Stimulated activated CD4-positive, alpha-beta T cell treated with anti-CD3 and anti-CD28 coated beads, Interleukin-1b, Interleukin-23, amount 100 ng/mL, for 1 hour (primary cell): ENCODE measurements at places on chromosomes 11 and 22.

DNA sequence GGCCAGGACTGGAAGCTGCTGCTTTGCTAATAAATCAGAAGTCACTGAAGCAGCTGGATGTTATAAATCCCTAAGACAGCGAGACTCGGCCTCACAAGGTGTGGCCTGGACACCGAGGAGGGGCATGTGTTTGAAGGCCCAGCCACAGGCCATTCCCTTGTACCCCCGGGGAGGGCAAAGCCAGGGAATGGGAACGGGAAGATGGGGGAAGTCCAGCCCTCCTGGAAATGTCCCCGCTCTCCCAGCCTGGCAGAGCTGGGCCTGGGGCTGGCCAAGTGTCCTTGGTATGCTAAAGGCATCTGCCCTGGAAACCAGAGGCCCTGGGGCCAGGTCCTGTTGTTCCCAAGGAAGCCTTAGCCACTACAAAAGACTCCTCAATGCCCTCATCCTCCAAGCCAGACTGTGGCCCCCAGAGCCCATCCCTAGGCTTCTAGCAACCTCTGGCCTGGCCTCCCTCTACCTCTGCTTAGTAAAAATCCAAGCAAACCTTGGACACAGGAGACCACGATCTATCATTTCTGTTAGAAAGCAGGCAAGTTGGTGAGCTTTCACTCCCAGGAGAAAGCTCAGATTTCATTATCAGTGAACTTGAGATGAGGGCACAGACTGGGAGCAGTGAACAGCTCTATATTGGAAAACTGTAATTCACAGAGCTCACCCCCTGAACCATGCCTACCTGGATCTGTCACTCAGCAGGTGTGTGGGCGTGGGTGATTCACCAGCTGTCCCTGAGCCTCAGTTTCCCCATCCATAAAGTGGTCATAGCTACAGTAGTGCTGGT lies 11.0 kb downstream of the CHST1 start:
- DNase-seq = no peak

- DNase-seq = no peak
Measured at GRCh38 chr22:50441428-50441993, 33.3 kb downstream of the SBF1 start.

GRCh38 chr22:18130699-18131429 lies 19.1 kb upstream of the USP18 start:
- no peak for DNase-seq

DNA sequence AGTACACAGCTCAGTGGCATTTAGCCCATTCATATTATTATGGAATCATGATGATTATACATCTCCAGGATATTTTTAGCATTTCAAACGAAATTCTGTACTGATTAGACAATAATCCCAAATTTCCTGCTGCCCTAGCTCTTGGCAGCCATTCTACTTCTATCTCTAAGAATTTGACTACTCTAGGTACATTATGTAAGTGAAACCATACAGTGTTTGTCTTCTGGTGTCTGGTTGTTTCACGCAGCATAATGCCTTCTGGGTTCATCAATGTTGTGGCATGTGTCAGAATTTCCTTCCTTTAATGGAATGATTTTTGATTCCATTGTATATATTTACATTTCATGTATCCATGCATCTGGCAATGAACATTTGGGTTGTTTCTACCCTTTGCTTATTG lies 517.7 kb downstream of the ETS1 start:
- DNase-seq = no peak

GRCh38 chr11:83645561-83645960 lies 359.4 kb upstream of the CCDC90B start:
- no peak for DNase-seq

- no peak for DNase-seq
Measured at GRCh38 chr11:105456950-105457349, 152.9 kb upstream of the GRIA4 start.

DNA sequence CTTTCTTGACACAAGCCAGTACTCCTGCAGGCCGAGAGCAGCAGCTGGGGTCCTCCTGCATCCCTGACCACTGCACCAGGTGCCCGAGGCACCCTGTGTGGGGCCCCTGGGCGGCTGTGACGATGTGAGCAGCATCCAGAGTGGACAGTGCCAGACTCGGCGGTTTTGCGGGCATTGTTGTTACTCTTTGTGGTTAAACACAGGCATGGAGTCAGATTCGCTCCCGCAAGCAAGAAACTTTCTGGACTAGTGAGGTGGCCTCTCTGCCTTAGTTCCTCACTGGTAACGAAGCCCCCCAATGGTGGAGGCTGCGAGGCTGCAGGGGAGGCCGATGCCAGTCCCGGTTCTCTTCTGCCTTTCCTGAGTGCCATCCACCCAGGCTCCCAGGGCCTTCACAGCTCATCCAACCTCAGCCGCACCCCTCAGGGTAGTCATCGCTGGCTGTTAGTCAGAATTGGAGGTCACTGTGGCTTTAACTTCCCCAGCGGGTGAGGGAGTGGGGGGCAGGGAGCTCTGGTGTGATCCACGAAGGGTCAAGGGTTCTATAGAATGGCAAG lies 3.7 kb upstream of the CLDN5 start:
- DNase-seq = no peak

DNA sequence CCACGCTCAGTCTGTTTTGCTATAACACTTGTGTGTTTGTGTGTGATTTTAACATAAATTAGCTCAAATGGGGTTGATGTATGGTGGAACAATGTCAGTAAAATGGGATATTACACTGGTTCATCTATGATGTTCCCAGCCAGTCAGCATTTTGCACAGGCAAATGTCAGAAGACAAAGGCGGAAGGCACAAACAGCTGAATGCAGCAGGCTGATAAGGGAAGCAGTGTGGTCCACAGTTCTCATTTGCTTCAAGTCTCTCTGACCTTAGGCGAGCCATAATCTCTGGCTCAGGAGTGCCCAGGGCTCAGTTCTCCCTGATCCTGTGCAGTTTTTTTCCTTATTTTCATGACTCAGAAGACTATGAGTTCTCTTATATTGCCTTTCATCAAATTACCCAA lies 102.7 kb downstream of the FAR1 start:
- DNase-seq = no peak

- DNase-seq = no peak
Measured at GRCh38 chr11:65429724-65430405, 7.3 kb downstream of the NEAT1 start.

GRCh38 chr11:48051217-48051830 lies 71.0 kb downstream of the PTPRJ start:
- no peak for DNase-seq

DNA sequence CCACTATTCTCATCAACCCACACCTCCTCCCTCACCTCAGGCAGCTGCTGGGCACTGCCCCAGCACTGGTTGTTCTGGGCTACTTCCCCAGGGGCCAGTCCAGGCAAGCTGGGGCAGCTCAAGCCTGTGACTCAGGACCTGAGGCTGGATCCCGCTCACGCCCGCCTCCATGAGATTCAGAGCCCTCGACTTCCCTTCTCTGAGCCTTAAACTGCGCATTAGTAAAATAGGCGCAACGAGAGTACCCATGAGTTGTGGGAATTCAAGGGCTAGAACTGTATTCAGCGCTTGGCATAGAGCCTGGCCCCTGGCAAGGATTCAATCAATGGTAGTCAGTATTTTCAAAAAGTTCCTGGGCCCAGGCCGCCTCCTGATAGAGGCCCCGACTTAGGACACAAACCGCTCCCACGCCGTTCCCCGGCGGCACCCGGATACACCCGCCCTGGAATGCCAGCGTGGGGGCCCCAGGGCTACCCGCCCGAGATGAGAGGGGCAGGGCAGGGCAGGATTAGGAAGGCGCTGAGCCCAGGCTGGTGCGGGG lies 723 bp upstream of the CD82 start:
- DNase-seq = no peak

GRCh38 chr22:32473388-32473952 lies 1.1 kb upstream of the FBXO7 start:
- DNase-seq = no peak

DNA sequence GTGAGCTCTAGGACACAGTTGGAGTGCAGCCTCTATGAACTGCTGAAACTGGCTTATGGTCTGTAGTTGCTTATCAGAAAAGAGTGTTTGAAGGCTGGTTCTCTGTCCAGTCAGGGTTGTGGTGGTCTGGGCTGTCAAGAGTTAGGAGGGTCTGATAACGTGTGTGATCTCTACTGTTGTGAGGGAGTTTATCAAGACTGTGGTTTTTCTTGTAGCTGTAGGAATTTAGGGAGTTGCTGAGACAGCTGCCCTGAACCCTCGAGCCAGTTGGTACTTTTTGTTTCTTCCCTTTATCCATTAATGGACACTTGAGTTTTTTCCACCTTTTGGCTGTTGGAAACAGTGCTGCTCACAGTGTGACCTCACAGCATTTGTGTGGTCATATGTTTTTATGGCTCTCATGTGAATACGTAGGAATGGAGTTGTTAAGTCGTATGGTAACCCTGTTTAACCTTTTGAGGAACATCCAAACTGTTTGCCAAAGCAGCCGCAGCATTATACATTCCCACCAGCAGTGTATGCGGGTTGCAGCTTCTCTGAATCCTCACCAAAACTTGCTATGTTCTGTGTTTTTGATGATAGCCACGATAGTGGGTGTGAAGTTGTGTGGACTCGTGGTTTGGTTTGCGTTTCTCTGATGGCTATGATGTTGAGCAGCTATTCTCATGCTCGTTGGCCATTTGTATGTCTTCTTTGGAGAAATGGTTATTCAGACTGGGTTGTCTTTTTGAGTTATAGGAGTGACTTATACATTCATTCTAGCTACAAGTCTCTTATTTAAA lies 20.9 kb upstream of the DGCR8 start:
- no peak for DNase-seq

DNA sequence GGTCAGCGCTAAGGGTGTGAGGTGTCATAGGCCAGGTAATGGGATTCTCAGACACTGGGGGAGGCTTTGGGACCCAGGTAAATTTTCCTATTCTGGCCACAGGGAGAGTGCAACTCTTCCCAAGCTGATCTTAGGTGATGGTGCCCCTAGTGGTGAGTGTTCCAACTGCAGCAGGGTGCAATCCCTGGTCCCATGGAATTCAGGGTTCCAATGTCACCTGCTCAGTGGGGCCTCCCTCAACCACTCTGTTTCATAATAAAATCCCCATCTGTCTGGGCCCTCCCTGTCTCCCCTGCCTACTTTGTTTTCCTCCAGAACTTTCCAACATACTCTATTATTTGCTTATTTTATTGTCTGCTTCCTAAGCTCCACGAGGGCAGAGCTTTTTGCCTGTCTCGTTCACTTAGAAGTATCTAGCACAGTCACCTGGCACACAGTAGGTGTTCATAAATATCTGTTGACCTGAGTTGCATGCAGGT lies 2.9 kb upstream of the SGSM1 start:
- peak; percentile 15 for DNase-seq

DNA sequence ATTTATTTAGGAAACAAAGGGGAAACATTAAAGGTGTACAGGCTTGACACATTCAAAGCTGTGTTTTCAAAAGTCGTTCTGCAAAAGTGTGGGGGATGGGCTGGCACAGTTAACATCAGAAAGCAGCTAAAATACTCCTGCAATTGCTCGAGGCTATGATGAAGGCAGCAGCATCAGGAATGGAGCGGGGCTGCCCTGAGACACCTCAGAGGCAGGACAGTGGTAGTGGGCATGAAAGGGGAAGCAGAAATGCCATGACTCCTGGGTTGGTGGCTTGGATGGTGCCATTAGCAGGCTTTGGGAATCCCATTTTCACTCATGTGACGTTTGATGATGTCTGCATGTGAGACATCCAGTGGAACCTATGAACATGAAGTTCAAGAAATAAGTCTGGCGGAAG lies 646 bp downstream of the NCAPD3 start:
- DNase-seq = no peak

- DNase-seq = no peak
Measured at GRCh38 chr11:96205460-96205809, 137.6 kb downstream of the MAML2 start.

- DNase-seq = no peak
Measured at GRCh38 chr11:62752994-62753735, 795 bp downstream of the ZBTB3 start.

DNA sequence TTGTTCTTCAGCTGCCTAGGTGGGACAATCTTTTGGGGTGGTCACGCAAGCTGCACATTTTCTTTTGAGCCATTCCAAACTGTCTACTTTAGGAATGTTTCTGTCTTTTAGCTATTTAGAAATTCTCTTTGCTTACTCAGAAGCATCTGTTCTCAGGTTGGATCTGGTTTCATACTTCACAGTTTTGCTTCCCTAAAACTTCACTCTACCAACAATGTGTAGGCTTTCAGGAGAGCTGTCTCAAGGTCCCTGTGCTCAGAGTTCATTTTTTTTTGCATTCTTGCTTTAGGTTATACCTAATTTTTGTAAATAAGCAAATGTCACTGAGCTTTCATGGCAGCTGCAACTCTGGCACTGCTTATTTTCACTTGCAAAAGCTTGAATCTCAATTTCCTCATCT lies 36.7 kb downstream of the CCDC90B start:
- no peak for DNase-seq

DNA sequence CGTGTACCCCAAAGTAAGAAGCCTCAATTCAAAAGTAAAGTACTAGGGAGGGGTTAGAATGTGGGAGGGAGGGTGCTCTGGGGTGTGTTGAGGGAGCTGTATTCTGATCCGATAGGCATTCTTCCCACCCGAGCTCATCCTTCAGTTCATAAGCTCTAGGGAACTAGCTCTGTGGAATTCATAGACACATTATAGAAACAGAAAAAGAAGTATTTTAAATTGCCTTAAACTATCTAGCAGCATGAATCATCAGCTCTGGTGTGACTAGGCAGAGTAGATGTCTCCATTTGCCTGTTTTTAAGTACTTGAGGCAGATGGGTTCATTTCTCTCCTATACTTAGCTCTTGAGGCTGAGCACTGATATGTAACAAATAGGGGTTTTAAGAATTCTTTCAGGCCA lies 7.3 kb upstream of the SGSM3 start:
- DNase-seq = no peak

GRCh38 chr11:75498556-75499255 lies 27.0 kb downstream of the GDPD5 start:
- no peak for DNase-seq

GRCh38 chr11:63775191-63775590 lies 6.6 kb upstream of the ZFTA start:
- DNase-seq = no peak

GRCh38 chr11:114136686-114137640 lies 77.5 kb downstream of the ZBTB16 start:
- DNase-seq = no peak

GRCh38 chr22:42461511-42461910 lies 29.3 kb upstream of the NFAM1 start:
- DNase-seq = no peak

DNA sequence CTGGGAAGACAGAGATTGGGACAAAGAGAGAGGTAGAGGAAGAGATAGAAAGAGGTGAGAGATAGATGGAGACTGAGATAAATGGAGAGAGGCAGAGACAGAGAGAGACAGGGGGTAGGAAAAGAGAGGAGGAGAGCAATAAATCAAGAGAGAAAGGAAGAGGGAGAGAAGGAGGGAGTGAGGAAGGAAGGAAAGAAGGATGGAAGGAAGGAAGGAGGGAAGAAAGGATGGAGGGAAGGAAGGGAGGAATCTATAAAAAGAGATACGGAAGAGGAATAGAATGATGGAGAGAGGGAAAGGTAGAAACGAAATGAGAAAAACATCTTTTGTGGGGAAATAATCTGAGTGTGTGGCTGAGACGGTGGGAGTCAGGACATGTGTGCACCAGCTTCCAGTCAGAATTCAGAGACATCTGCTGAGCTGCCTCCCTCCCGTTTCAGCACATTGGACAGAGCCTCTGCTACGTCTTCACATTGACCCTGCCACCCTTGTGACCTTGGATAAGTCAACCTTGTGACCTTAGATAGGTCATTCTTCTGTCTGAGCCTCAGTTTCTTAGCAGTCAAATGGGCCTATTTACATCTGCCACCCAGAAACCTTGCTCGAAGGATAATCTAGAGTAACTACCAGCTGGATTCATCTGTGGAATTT lies 417.8 kb downstream of the MIAT start:
- no peak for DNase-seq

GRCh38 chr22:36281781-36282327 lies 28.9 kb downstream of the APOL1 start:
- no peak for DNase-seq
